ENCODE measurements at places on chromosomes 16 and 17.

DNA sequence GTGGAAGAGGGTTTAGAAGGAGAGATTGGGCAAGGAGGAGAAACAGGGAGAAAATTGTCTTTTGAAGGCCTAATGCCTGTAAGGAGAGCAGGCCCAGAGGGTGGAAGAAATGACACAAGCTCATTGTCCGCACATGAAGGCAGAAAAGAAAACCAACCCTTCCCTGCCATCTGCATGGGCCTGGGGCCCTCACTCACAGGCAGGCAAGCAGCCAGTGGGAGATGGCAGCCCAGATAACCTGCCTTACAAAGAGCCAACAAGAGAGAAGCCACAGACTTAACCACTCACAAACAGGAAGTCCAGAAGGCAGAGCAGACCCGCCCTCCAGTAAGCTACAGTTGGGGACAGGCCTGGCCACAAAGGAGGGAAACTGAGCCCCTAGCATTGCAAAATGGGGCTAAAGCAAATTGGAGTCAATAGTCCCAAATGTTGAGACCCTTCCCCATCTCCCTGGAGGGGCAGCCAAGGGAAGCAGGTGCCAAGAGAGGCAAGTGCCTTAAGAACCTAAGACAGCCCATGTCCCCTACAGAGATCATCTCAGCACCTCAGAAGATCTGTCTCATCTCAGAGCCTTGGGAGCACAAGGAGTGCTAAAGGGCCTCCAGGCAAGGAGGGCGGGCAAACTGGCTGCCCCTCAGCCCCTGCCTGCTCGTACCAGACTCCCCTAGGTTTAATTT, 7.3 kb upstream of the TSPOAP1 start:
- DNase-seq: no peak

DNA sequence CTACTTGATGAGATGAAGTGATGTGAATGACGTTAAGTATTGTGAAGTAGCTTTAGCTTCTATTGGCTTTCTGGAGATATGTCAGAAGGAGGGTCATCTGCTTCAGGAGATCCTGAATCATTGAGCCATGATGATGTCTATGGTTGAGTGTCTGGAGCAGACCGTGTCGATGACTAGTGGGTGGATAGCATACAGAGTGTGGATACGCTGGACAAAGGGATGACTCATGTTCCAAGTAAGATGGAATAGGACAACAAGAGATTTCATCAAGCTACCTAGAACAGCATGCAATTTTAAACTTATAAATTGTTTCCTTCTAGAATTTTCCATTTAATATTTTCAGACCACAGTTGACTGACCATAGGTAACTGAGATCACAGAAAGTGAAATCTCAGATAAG, 116.1 kb upstream of the RBBP6 start:
- DNase-seq: no peak

DNA sequence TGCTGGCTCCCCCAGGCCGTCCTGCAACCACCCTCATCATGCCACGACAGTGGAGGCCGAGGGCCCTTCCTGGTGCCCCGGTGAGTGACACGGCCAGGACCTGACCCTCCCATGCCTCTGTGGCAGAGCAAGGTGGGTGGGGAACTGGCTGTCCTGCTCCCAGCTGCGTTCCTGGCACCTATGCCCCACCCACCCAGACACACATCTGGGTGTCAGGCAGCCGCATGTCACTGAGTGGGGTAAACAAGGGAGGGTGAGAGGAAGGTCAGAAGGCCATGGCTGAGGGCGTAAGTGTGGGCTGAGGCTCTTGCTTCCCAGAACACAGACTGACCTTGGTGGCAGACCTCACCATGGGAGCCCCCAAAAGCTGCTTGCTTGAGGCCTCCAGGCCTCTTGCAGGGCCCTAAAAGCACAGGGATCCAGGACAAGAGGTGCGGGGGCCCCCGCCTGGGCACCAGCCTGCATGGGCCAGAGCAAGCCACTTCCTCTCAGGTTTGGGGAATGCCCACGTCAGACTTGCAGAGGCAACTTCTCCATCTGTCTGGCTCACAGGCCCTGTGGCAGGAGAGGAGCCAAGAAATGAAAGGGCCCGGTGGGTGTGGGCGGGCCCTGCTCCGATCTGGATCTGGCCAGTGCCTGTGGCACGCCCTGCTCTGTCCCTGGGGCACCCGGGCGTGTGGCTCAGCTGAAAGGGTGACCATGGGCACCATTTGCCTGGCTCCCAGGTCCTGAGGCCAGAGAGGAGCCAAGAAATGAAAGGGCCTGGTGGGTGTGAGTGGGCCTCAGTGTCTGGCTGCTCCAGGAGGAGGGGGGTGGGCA, 3.9 kb upstream of the CCDC57 start:
- no peak for DNase-seq

- DNase-seq: no peak
These were observed 102.6 kb upstream of the HS3ST3A1 start for GRCh38 chr17:13704333-13704732.

- no peak for DNase-seq
These were observed 804.5 kb upstream of the SOX9 start for GRCh38 chr17:71316176-71316897.

DNA sequence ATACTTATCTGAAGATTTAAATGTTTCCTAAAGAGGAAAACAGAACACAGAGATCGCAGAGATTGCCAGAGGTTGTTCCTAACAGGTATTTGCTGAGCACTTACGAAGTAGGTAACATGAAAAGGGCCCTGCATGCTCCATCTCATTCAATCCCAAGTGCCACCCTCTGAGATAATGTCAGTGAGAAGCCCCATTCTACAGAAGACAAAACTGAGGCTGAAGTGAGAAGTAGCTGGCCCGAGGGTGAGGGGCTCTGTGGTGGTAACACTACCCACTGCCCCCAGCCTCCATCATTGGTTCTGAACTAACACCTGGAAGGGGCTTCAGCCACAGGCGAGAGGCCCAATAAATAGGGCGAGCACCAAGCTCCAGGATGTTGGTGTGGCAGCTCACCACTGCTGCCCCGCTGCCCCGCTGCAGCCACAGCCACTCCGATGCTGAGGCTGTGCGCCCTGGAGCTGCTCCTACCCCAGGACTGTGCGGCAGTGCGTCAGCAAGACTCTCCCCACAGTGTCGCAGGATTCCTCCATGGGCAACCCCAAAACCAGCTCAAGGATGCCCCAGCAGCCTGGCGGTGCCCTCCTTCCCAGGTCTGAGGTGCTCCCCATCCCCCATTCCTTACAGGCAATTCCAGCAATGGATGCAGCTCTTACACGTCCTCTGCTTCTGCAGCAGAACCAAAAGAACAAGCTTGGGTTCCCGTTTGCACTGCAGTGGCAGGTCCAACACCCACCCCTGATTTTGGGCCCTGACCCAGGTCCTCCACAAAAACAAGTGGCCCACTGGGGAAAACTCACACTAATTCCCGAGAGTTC, 10.3 kb downstream of the FLCN start:
- DNase-seq: no peak

- no peak for DNase-seq
These were observed 13.4 kb upstream of the CDH5 start for GRCh38 chr16:66353055-66353454.

DNA sequence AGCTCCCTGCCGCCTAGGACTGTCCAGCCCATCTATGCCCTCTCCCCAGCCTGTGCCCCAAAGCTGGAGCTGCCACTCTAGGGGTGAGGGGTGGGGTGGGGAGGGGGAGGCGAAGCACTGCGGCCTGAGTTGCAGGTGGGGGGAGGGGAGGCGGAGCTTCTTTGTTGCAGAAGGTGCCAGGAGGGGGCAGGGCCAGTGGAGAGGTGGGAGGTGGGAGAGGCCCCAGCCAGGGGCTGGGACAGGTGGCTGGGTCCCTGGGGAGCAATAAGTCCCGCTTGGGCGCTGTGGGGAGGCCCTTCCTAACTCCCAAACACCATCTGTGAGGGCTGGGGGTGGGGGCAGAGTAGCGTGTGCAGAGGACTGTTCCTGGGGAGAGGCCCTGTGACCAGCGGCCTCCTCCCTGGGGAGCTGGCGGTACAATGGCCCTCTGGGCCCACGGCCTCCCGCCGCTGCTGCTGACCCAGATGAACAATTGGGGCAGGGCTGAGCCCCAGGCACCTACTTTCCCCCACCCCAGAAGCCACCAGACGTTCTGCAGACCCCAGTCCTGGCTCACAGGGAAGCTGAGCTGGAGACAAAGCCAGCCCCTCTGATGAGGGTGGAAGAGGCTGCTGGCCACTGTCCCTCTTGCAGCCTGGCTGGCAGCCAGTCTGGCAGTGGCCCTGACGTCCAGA, 2.2 kb upstream of the NTN3 start:
- no peak for DNase-seq

All from activated CD8-positive, alpha-beta memory T cell treated with anti-CD3 and anti-CD28 coated beads for 1 hour (primary cell).